ENCODE measurements at places on chromosomes 11 and 22.

DNA sequence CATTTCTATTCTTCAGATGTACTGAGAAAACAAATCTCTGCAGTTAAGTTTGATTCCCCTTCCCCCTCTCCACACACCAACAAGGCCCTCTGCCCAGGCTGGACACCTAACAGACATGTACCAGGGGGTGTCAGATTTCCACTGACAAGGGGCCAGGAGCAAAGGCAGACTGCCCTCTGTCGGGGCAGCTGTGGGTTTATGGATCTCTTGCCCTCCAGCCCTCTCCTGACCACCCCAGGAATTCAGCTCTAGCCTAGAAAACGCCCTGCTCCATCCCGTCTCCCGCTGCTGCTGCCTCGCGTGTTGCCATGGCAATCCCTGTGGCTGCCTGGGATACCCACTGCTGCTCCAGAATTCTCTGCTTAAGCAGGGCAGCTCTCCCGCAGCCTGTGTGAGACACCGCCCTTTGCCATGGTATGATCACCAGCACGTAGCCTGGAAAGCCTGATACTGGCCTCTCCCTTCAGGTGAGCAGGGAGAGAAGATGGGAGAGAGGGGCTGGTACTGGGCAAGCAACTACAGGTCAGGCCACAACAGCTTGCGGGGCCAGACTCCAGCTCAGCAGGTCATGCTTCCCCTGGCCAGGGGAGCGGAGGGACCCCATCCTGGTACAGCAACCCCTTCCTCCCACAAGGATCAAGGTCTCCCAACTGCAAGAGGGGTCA is 41.6 kb downstream of the BUD13 start:
- DNase-seq, result no peak

DNA sequence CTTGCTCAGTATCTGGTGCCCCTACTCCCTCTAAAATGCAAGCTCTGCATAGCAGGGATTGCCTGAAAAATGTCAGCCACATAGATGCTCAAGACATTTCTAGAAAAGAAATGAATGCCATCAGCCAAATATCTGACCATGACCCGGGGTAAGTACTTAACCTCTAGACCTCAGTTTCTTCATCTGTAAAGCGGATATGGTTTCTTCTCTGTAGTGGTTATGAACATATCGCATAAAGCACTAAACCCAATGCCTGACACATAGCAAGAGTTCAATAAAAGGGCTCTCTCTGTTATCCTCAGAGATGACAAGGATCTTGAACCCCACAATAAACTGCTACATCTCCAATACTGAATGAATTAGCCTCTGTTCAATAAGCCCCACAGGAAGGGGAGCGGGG is 122.6 kb downstream of the ABTB2 start:
- no peak for DNase-seq

DNA sequence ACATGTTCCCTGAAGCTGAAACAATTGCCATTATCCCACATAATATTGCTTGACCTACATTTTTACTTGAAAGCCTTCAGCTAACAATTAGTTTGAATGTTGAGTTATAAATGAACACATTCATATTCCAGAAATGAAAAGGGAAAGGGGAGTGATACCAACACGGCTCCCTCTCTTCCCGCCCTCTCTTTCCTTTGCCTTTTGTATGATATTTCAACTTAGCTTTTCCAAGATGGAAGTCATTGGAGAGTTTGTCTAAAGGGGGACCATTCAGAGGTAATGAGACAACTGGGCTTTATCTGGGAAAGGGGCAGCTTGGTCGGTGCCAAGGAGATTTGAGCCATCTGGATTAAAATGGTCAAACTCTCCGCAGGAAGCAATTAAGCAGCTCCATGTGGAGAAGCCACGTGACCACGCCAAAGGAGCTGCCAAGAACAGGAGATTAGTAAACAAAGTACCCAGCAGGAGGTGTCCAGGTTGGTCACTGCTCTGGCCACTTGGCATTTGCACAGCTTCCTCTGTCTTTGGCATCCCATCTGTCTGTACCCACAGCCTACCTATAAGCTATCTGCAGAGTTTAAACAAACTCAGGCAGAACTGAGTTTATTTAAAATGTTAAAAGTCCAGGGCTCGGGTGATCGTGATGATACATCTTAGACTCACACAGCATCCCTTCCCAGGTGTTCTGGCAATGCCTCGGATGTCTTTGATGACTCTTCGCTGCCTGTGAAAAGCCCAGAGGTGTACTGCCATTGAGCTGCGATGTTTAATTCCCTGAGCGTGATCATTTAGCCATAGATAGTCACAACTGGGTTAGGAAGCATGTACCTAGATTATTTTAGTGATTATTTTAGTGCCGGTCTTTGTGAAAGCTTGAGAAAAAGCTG is 735.9 kb downstream of the NTM start:
- no peak for DNase-seq

- DNase-seq, result no peak
Observed at GRCh38 chr11:72432347-72433287, 1.7 kb downstream of the CLPB start.

DNA sequence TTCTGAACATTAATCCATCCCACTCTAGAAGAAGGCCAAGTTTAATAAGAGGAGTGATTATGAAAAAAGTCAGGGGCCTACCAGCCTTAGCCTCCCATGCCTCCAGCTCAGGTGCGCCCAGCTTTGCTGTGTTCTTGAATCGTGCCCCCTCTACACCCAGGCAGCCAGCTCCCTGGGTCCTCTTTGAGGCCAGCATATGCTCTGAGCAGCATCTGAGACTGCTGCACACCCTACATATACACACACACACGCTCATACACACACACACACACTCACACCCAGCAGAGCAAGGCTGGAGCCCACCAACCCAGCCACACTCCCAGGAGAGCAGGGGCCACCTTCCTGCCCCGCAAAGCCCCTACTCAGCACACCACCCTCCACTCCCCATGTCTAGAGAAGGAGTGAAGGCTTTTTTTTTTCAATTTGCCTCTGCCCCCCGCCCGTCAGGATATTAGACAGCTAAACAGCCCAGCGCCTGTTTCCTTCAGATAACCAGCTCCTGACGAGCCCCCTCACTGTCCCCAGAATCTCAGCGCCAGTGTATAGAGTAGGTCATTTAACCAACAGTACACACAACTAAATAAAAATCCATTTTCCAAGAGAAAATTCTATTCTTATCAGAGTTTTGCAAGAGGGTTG is 121.6 kb downstream of the BUD13 start:
- no peak for DNase-seq

- no peak for DNase-seq
Observed at GRCh38 chr11:75470476-75471080, 37.6 kb upstream of the KLHL35 start.

DNA sequence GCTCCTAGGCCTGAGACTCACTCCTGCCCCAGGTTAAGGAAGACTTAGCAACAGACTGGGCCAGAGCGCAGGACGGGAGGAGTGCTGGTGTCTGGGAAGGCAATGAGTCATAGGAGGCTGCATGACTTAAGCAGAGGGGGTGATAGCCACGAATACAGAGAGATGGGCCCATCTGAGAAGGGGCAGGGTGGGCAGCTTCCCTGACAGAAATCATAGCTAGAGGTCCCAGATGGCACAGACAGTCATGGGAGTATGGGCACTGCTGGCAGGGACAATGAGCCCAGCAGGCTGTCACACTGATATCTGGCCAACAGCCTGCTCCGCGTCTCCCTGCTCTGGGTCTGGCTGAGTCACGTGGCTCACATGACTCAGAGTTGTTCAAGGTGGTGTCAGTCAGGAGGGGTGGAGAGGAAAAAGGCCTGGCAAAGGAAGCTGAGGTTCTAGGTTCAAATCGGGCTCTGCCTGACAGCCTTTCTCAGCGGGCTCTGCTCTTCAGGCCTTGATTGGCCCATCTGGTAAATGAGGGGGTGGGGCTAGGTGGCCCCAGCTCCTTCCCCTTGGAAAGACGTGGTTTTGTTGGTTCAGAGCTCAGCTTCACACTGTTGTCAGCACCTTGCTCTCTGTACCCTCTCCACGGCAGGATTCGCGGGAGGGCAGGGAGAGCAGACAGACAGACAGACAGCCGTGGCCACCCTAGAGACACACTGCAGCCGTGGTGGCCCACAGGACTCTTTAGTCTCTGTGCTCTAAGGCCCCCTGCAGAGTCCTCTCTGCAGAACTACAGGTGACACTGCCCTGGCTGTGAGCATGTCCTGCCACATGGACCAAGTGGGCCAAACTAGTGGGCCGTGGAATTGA is 47.8 kb downstream of the DBX1 start:
- DNase-seq, result peak; percentile 24

- no peak for DNase-seq
Observed at GRCh38 chr22:46802608-46803027, 40.2 kb downstream of the TBC1D22A start.

DNA sequence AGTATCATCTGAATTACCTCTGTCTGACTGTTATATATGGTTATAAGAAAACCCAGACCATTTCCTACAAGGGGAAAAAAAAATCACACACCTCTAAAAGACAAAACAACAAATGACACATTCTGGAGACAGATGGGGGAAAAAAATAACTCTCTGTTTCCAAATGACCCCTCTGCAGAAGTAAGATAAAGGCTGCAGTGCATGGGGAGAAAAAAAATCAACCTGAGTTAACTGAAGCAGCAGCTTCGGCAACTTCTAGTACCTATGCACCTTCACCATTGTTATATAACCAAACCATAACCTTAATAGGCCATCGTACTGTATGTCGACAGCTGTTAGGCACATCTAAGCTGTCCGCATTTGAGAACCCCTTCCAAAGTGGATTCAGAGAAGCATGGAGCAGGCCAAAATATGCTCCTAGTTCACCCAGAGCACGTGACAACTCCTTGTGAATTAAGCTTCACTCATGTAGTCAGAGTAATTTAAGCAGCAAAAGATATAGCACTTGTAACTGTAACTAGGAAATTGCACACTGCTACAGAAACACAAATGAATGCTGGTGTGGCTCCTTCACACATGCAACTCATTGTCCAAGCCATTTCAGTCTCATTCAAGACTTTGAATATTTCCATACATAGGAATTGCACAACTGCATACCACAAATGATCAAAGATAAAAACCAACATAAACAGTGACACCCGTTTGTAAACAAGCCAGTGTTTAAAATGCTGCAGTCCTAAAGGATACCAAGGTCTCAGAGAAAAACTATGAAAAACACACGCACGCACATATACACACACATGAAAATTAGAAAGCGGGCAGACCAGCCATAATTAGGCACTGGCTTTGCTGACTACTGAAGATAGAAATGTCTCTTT is 2.7 kb downstream of the SIK3 start:
- peak; percentile 51 for DNase-seq

DNA sequence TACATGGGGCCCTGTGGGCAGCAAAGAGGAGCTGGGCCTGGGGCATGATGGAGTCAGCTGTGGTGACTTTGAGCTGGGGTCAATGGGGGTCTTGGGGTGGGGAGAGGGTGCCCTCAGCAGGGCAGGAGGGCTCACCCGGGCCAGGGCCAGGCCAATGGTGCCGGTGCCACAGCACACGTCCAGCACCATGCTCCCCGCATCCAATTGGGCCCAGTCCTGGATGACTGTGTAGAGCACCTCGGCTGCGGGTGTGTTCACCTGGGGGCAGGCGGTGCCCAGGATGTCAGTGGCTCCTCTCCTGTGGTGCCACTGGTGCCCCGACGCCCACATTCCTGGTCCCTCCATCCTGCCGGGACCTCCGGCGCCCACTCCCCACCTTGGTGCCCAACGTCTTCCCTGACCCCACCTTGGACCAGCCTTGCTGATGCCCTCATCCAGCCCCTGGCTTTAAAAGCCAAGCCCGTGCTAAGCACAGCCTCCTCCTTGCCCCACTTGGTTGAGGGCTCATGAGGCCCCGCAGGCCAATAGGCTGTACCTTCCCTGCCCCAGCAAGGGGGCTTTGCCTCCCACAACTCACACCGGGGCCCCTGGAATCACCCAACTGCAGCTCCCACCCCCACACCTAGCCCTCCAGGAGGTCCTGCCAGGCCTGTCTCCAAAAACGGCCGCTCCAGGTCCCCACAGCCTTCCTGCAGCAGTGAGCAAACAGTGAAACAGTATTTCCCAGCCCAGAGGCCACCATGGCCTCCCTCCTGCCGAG is 2.2 kb upstream of the RANBP1 start:
- DNase-seq, result no peak

DNA sequence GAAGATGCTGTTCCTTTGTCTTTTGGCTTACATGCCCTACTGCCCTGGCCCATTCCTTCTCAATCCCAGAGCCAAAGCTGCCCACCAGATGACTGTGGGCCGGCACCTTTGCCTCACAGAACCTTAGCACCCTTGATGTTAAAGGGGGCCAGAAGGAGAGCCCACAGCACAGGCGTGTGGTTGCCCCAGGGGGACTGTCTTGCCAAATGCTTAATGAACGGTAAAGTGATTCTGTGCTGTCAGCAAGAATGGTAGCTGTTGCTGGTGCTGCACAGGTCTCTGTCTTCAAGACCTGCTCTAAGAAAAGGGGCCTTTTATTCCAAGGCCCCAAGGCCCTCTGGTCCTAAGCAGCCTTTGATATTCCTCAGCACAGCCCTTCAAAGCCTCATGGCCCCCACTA is 113.3 kb downstream of the MORC2 start:
- DNase-seq, result no peak

DNA sequence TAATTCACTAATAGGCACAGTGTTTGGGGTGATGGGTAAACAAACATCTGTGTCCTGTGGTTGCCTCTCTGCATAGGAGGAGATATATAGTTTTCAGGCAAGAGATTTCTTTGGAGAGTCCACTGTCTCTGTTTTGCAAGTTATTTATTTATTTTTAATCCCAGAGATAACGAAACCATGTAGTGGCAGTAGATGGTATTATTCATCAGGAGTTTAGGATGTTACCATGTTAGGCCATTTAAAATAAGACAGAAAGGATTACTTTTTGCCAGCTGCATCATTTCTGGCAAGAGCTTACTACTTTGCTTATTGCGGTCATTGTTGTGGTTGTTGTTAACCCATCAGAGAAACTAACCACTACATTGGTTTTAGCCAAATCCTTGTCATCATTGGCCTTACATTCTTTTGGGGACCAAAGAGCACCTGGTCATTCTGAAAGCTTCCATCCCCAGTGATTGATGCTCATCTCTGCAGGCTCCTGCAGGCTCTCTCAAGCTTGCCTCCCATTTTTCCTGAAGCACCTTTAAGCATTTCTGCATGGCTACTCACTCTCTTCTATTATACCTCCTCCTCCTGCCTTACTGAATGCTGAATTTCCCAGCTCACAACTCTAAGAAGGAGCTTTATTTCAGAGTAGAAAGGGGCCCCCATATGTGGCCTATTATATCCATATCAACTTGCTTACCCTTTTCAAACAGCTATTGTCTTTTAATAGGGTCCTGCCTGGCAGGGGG is 84.4 kb downstream of the CSTPP1 start:
- DNase-seq, result no peak

DNA sequence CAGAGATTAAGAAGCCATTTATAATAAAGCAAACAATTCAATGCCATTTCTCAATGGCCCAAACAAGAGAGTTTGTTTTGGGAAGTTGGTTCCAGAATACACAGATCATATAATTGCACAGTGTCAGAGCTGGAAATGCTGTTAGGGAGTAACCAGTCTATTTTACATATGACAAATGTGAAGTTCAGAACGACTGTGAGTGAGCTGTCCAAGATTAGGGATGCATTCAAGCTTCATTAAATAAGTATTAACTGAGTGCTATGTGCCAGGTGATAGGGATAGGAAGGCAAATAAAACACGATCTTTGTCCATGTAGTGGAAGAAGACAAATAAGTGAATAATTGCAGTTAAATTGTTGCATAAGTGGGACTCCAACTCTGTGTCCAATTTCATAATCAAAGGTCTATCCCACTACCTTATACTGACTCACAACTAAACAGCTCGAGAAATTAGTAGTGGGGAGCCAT is 33.1 kb upstream of the PICALM start:
- no peak for DNase-seq

- no peak for DNase-seq
Observed at GRCh38 chr11:134152696-134153095, 71.1 kb downstream of the NCAPD3 start.

All from NCI-H2171 (cell line).